ENCODE measurements at places on chromosomes 16 and 17.

- no peak for DNase-seq
These were observed 265.1 kb downstream of the CDH13 start for GRCh38 chr16:82891918-82892317.

DNA sequence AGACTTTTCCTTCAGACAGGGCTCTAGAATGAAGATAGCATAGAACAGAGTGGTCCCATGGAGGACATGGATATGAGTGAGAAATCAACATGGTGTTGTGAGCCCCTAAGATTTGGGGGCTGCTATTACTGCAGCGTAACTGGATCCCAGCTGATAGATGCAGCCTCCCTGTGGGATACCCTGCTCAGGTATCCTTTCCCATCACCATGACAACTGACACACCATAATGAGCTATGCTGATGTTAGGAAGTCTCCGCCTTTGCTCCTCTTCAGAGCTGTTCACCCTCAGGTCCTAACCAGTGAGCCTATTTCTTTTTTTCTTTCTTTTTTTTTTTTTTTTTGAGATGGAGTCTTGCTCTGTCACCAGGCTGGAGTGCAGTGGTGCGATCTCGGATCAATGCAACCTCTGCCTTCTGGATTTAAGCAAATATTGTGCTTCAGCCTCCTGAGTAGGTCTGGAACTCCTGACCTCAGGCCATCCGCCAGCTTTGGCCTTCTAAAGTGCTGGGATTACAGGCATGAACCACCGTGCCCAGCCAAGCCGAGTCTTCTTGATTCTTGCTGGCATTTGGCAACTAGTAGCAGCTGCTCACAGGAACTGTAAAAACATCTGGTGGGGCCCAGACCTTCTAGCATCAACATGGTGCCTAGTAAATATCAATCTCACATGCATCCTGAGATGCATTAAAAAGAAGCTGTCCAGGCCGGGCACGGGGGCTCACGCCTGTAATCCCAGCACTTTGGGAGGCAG is 17.1 kb downstream of the STX4 start:
- DNase-seq, result no peak

DNA sequence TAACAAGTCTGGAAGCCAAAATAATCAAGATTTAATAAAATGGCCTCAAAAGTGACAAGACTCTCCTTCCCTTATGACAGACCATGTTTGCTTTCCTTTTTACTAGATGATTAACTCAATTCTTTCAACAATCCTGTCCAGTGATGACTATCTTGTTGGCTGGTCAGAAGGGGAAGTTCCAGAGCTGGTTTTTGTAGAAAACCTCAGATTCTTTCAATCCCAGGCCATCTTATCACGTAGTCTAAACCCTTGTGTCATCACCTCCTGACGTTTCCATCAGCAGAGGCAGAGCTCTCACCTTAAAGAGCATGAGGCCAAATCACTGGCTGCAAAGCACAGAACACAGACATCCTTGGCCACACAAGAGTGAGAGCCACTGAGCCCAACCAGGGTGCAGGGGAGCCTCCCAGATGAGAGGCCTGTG is 125.3 kb downstream of the ANKRD11 start:
- no peak for DNase-seq

- peak; percentile 66 for DNase-seq
These were observed 28.0 kb downstream of the ZCCHC14 start for GRCh38 chr16:87464691-87465300.

- DNase-seq, result no peak
These were observed 573.9 kb downstream of the KCNJ18 start for GRCh38 chr17:22266231-22266630.

DNA sequence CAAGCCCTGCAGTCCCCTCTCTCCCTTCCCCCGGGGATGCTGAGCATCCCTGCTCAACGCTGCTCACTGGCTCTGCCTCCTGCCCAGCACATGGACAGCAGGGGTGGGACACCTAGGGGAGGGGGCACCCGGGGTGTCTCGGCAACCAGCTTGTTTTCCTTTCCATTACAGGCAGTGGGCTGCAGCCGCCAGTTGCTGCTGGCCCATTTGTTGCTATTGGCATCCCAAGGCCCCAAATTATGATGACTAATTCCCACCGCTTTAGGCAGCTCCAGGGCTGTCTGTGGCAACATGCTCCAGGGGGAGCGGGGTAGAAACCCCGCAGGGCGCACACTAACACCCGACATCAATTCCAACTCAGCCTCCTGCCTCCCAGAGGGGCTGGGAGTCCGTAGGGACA is 4.9 kb downstream of the SDK2 start:
- no peak for DNase-seq

GRCh38 chr16:54944002-54944401 is 13.3 kb downstream of the IRX5 start:
- no peak for DNase-seq

- DNase-seq, result no peak
These were observed 91.9 kb upstream of the CBX4 start for GRCh38 chr17:79930877-79931816.

- peak; percentile 39 for DNase-seq
These were observed 502 bp downstream of the FAAP100 start for GRCh38 chr17:81551458-81552243.

DNA sequence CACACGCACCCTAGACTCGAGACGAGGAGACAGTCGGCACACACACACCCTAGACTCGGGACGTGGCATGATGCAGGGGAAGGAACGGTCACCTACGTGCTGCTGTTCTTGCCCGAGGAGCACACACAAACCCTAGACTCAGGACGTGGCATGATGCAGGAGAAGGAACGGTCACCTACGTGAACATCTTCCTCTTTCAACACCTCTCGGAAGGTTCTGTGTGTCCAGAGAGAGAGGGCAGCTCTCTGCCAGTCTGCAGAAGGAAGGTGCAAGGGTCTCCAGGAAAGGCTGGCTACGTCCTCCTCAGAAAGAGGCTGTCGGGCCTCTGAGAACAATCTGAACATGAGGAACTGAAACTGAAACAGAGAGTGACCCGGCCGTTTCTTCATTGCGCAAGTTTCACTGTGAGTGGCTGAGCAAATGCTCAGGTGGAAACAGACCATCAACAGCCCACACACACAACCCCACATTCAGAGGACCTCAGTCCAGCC is 43.4 kb downstream of the ZNF276 start:
- DNase-seq, result peak; percentile 93

GRCh38 chr16:56635441-56635967 is 3.0 kb upstream of the MT1A start:
- DNase-seq, result no peak

DNA sequence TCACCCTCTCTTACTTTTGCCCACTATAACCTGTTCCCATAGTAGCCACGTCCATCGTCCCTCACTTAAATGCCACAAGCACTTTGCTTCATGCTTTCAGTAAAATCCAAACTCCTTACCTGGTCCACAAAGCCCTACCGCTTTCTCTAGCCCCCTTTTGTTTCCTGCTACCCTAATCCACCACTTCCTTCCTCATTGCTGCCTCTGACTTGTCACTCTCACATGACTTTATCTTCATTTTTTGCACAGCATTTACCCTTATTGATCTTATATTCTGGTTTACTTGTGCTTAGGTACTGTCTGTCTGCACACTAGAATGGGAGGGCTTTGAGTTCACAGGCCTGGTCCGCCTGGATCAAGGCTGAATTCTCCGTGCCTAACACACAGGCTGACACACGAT is 340.0 kb downstream of the XYLT1 start:
- no peak for DNase-seq

- no peak for DNase-seq
These were observed 87.8 kb downstream of the TUBD1 start for GRCh38 chr17:59804901-59805465.
